Activated CD4-positive, alpha-beta T cell treated with anti-CD3 and anti-CD28 coated beads, Interleukin-2, amount 10 ng/mL, durations not matched to agents 7 days and 5 days (primary cell): ENCODE measurements at places on chromosomes 6 and 20. TPM values are rescaled to one million over a fixed set of nuclear protein-coding genes. Genes with fewer than 3 reads are reported as not detected.
A peak's percentile ranks its signal among the peaks of the same experiment; 100 is the strongest.

DNA sequence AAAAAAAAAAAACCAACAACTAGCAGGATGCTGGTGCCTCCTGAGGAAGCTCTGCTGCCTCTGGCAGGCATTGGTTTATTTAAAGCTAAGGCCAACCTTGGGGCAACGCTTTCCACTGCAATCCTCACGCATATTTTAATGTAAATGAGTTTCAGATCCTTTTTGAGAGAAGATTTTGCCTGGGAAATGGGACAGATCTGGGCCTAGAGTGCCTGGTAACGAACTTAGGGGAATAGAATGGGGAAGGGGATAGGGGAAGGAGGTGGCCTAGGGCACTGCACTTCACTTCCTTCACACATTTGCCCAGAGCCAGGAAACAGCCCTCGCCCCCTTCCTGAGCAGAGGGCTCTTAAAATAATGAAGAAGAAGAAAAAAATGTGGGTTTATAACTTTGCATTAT, 132.7 kb upstream of the TMEM170B start:
- no peak for DNase-seq
- H3K27ac ChIP-seq, result no peak overlapping the region
- no peaks in the 10 kb centered on the region for H3K36me3 ChIP-seq
- peaks cover 5% of the 10 kb centered on the region for H3K4me1 ChIP-seq
- peaks cover 5% of the 10 kb centered on the region for H3K27me3 ChIP-seq

Gene CALHM5
- not detected for total RNA-seq

DNA sequence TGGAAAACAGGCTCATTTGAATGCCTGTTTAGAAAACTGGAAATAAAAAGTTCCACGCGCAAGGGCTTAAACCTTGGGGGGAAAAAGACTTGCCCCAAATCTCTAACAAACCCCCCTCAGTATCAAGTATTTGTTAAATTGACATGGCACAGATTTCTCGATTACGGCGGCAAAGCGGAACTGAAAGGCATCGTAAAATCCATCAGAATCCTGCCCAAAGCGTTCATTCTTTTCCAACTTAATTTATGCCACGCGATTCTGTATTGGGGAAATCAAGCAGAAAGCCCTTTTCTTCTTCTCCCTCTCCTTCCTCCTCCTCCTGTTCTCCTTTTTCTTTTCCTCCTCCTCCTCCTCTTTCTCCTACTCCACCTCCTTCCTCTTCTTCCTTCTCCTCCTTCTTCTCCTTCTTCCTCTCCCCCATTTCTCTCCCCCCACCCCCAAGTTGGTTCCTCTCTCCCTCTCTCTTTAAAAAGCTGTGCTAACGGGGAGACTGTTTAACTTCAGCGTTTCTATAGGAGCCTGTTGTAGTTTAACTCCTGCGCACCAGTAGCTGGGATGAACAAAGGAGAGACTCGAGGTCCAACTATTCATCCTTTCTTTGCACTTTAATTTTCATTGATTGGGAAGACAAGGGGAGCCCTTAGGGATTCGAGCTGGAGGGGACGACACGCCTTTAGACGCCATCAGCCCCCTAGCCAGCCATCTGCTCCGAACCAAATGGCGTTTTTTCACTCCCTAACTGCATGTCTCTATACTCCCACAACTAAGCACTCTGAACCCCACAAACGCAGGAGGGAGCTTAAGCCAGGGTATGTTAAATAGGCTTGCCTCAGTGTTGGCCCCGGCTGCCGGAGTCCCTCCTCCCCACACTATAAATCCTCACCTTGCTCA, 2.7 kb upstream of the DLL1 start:
- DNase-seq, result no peak
- H3K4me1 ChIP-seq, result peaks cover 37% of the 10 kb centered on the region
- H3K27ac ChIP-seq, result no peak overlapping the region

Gene CRISP2
- total RNA-seq, result not detected

GRCh38 chr6:149368065-149368464, 32.0 kb upstream of the SUMO4 start:
- peaks cover 42% of the 10 kb centered on the region for H3K4me1 ChIP-seq
- no peak for DNase-seq
- H3K36me3 ChIP-seq, result peaks cover 37% of the 10 kb centered on the region
- no peak overlapping the region for H3K27ac ChIP-seq

DNA sequence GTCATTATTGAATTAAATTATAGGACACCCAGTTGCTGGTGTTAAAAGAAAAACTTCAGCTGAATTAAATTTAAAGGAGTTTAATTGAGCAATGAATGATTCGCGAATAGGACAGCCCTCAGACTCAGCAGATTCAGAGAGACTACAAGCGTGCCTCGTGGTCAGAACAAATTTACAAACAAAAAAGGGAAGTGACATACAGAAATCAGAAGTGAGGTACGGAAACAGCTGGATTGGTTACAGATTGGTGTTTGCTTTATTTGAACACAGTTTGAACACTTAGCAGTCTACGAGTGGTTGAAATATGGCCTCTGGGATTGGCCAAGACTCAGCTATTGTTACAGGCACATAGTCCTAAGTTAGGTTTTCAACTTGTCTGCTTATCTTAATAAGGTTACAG, 25.8 kb upstream of the TNFRSF21 start:
- H3K36me3 ChIP-seq, result no peaks in the 10 kb centered on the region
- peaks cover 43% of the 10 kb centered on the region for H3K27me3 ChIP-seq
- no peak for DNase-seq
- no peak overlapping the region for H3K4me3 ChIP-seq

Gene KCNQ5
- 3.9 TPM for total RNA-seq

Gene SDC4
- 7.5 TPM for total RNA-seq

DNA sequence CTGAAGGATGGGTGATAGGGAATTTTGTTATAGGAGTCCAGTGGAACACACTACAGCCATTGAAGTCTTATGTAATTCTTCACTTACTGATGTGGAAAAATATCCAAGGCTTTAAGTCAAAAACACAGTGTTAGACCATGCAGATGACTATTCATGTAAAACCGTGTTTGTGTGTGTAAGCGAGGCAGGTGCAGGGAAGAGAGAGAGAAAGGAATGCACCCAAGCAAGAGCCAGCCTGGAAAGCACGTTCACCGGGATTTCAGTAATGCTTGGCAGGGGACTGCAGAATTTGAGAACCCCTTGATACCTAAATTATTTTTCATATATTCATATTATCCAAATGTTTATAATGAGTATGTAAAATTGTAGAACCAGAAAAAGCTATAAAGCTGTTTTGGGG, 17.9 kb downstream of the RALGAPA2 start:
- peaks cover 5% of the 10 kb centered on the region for H3K4me1 ChIP-seq
- no peak for DNase-seq
- H3K27me3 ChIP-seq, result no peaks in the 10 kb centered on the region
- no peak overlapping the region for H3K27ac ChIP-seq
- no peak overlapping the region for H3K4me3 ChIP-seq

GRCh38 chr6:47264775-47265184, 44.9 kb downstream of the TNFRSF21 start:
- no peaks in the 10 kb centered on the region for H3K36me3 ChIP-seq
- H3K4me1 ChIP-seq, result no peaks in the 10 kb centered on the region
- no peak overlapping the region for H3K27ac ChIP-seq
- no peaks in the 10 kb centered on the region for H3K27me3 ChIP-seq
- no peak overlapping the region for H3K4me3 ChIP-seq
- DNase-seq, result no peak

Gene ALDH8A1
- 0.89 TPM for total RNA-seq

DNA sequence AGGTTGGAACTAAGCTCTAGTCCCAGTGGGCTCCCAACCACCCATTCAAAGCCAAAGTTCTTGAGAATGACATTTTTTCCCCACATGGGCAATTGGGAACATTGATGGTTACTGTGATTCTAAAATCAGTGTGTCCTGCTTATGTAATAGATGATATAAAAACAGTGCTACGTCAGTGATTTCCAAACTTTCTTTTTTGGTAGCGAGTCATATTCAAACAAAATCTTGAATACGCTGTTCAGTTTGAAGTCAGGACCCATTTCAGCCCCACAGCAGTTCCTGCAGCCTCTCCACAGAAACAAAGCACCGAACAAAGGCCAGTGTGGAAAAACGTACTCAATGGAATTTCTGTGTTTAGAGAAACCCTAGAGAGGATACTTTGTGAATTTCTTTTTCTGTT, 170.0 kb upstream of the OLIG3 start:
- H3K27ac ChIP-seq, result no peak overlapping the region
- DNase-seq, result no peak
- no peak overlapping the region for H3K4me3 ChIP-seq

GRCh38 chr20:38833857-38834164, 28.3 kb downstream of the PPP1R16B start:
- DNase-seq, result peak; percentile 32
- H3K4me1 ChIP-seq, result peaks cover 67% of the 10 kb centered on the region
- H3K27ac ChIP-seq, result peak overlapping the region; percentile 85
- no peak overlapping the region for H3K4me3 ChIP-seq

- H3K4me1 ChIP-seq, result peaks cover 22% of the 10 kb centered on the region
- H3K4me3 ChIP-seq, result no peak overlapping the region
- no peaks in the 10 kb centered on the region for H3K27me3 ChIP-seq
- no peak overlapping the region for H3K27ac ChIP-seq
Observed at GRCh38 chr6:128307671-128308070, 212.7 kb downstream of the PTPRK start.

DNA sequence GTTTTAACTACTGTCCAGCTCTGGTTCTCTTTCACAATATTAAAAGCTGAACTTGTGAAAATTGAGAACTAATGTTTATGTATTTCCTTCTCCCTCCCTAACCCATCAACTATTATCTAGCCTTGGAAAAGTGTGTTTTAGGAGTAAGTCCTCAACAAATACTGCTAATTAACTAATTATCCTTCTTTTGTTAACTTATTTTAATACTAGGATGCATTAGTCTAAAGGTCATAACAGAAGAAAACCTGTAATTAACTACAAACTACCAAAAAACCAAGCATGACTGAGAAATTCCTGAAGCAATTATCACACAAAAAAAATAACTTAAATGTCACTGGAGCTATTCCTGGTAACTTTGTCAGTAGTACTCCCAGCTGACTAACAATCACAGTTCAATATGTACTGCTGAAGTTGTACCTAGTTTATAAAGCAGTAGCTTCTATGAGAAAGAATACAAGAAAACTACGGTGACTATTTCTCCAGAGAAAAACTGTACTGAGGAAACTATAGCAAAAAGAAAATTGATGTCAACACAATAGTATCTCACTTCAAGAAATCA, 301.9 kb downstream of the LAMA2 start:
- no peak for DNase-seq
- H3K4me3 ChIP-seq, result no peak overlapping the region
- no peaks in the 10 kb centered on the region for H3K27me3 ChIP-seq
- H3K4me1 ChIP-seq, result no peaks in the 10 kb centered on the region
- H3K27ac ChIP-seq, result no peak overlapping the region
- H3K36me3 ChIP-seq, result no peaks in the 10 kb centered on the region

GRCh38 chr20:54476169-54477009, 996 bp downstream of the DOK5 start:
- no peak for DNase-seq
- no peak overlapping the region for H3K4me3 ChIP-seq
- H3K4me1 ChIP-seq, result no peaks in the 10 kb centered on the region
- H3K27ac ChIP-seq, result no peak overlapping the region
- H3K27me3 ChIP-seq, result peaks cover 43% of the 10 kb centered on the region

GRCh38 chr6:159616456-159616855, 76.6 kb downstream of the SOD2 start:
- H3K36me3 ChIP-seq, result peaks cover 2% of the 10 kb centered on the region
- H3K27me3 ChIP-seq, result peaks cover 3% of the 10 kb centered on the region
- no peak overlapping the region for H3K27ac ChIP-seq
- no peak overlapping the region for H3K4me3 ChIP-seq
- H3K4me1 ChIP-seq, result no peaks in the 10 kb centered on the region

DNA sequence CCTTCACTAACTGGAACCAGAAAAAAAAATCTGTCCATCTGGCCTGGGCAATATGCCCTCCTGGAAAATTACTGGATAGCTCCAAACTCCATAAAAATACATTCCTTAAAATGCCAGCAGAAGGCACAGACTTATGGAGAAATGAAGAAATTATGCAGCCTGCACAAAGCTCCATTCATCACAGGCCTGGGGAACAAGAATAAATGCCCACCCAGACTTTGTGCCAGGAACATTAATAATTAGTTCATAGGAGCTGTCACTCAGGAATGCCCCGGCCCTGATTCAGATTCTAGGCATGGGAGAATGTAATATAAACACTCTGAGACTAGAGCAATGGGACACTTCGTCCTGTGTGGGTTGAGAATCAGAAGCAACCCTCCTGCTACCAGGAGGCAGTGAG, 199.3 kb downstream of the OTOR start:
- DNase-seq, result no peak
- no peaks in the 10 kb centered on the region for H3K4me1 ChIP-seq
- H3K36me3 ChIP-seq, result no peaks in the 10 kb centered on the region
- H3K27me3 ChIP-seq, result no peaks in the 10 kb centered on the region

DNA sequence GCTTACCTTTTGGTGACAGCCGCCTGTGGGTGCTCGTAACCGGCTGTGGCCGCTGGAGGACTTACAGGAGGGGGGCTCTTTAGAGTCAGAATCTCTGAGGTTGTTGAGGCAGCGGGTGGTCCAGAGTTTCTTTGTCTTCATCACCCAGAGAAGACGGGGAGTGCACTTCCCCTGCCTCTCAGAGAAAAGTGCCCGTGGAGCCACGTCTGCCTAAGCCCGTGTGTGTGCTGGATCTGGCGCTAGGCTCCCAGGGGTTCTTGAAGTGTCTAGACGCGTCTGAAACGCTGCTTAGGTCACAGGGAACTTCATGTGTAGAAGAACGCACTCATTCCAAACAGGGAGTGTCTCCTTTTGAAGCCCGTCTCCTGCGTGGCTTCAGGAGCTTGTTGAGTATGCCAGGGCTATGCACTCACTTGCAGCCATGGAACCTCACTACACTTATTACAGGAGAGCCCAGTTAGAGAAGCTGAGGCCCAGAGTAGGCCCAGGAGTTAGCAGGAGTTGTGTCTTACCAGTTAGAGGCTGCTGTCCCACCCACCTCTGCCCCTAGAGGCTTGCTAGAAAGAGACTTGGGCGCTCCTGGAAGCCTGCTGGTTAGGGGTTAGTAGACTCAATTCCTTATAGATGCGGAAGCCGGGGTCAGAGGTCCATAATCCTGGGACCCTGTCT, 1.3 kb downstream of the LSM14B start:
- H3K4me1 ChIP-seq, result peaks cover 40% of the 10 kb centered on the region
- H3K4me3 ChIP-seq, result peak overlapping the region; percentile 79
- no peak for DNase-seq
- peaks cover 43% of the 10 kb centered on the region for H3K36me3 ChIP-seq
- peak overlapping the region; percentile 75 for H3K27ac ChIP-seq

DNA sequence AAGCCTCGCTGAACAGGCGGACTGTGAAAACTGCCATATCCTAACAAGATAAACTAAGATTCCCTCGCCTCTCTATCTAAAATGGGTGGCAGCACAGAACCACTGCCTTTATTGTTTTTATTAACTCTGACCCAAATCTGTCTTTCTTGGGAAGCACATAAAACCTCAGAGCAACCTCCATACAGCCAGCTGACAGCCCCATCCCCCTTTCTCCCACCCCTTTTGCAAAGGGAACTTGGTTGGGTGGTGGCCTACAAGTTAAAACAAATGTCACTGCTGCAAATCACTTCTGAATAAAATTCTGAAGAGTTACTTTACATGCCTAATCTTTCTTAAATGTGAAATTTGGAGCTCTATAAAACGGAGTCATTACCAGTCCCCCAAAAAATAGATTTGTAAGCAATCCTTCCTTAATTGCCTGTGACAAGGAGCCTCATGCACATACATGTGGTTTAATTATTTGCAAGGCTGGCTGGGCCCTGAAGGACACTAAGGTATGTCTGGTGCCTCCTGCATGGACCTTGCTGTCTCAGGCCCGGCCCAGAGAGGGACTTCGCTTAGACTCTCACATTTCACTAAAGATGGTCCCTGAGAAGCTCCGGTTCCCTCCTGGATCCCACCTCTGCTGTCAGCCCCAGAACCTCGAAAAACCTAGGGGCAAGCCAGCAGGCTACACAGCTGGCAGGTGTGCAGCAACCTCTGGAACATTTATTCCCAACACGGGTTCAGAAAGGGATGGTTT, 21.7 kb downstream of the PXDC1 start:
- no peaks in the 10 kb centered on the region for H3K4me1 ChIP-seq
- DNase-seq, result no peak
- H3K27ac ChIP-seq, result no peak overlapping the region
- H3K36me3 ChIP-seq, result no peaks in the 10 kb centered on the region
- peaks cover 3% of the 10 kb centered on the region for H3K27me3 ChIP-seq
